Activated T-cell treated with anti-CD3 and anti-CD28 coated beads, Interleukin-2, amount 50 U/mL, for 4 hours (primary cell): ENCODE measurements at places on chromosomes 6 and 20. TPM values are rescaled to one million over a fixed set of nuclear protein-coding genes. Genes with fewer than 3 reads are reported as not detected.
A peak's percentile ranks its signal among the peaks of the same experiment; 100 is the strongest.

AGPAT4 gene
- 1.5 TPM for total RNA-seq

ZNF343 gene
- total RNA-seq = 11.9 TPM

DNA sequence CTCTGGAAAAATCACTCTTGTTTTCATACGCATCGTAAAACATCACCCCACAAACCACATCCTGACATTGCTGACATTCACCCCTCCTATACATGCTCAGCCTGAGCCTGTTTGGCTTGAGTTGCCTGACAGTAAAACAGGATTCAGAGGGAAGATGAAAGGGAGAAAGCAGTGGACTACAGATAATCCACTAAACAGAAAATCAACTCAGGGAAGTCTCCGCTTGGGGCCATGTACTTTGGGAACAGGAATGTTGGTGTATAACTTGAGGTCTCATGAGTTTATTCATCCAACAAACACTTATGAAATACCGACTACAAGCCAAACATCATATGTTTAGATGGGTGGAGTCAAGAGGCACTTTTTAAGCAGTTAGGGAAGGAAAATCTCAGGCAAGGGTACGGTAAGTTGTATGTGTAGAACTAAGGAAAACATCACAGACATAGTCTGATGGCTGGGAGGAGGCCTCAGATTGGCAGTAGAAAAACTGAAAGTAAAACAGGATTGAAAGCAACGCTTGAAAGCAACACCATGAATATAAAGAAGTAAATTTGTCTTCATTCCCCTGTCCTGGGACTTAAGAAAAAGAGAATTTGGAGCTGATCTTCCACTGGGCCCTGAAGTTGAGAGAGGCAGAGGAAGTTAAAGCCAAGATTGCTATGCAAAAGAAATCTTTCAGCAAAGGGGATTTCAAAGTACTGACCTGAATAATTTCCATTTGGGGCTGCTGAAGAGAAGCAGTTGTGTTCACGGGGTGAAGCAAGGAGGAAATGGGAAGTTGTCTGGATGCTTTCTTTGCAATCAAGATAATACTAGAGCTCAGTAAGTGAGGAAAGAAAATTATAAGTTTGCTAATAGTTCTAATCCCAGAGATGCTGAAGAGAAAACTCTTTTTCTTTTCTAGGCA, 28.8 kb downstream of the PDE7B start:
- peak; percentile 29 for DNase-seq

HLA-DOA gene
- 2.1 TPM for total RNA-seq

LIN28B gene
- 0.08 TPM for total RNA-seq

- no peak for DNase-seq
These were observed 166.5 kb downstream of the SOBP start for GRCh38 chr6:107656401-107656800.

DNA sequence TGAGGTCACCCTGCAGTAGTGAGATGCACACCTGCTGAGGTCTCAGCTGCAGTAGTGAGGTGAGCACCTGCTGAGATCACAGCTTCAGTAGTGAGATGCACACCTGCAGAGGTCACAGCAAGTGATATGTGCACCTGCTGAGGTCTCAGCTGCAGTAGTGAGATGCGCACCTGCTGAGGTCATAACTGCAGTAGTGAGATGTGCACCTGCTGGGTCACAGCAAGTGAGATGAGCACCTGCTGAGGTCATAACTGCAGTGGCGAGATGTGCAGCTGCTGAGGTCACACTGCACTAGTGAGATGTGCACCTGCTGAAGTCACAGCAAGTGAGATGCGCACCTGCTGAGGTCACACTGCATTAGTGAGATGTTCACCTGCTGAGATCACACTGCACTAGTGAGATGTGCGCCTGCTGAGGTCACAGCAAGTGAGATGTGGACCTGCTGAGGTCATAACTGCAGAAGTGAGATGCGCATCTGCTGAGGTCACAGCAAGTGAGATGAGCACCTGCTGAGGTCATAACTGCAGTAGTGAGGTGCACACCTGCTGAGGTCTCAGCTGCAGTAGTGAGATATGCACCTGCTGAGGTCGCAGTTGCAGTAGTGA, 20.8 kb downstream of the ZDHHC14 start:
- no peak for DNase-seq

- no peak for DNase-seq
These were observed 363.5 kb downstream of the BCKDHB start for GRCh38 chr6:80469977-80470376.

OR2B6 gene
- not detected for total RNA-seq

FAM83C gene
- total RNA-seq = not detected

DNA sequence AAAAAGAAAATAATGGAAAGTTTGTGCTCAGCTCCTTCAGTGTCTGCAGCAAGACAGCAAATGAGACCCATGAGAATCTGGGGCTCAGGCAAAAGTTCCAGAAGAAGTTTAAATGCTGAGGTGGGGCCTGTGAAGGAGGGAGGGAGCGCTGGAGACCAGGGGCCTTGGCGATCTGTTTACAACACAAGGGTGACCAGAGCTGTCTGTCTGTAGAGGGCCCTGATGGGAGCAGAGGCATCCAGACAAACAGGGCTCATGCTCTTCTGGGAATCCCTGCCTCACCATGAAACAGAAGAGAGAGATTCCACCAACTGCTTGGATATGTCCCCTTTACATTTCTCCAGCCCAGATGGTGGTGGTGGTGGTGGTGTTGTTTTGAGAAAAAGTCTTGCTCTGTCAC, 79.3 kb upstream of the SHLD1 start:
- DNase-seq = no peak

- DNase-seq = no peak
These were observed 87.3 kb downstream of the CEP57L1 start for GRCh38 chr6:109182578-109182977.

DNA sequence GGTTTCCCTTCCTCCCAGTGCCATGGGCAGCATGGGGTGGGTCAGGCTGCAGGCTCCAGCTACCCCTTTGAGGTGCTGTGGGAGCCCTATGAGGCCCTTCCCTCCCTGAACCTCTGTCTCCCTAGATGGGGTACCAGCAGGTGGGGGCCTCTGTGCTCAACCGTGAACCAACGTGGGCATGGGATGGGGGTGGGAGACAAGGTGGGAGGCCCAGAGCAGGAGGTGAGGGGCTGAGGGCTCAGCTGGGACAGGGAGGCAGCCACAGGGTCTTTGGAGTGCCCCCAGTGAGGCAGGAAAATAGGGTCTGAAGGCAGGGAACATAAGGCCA, 33.3 kb downstream of the SUN5 start:
- no peak for DNase-seq

DNA sequence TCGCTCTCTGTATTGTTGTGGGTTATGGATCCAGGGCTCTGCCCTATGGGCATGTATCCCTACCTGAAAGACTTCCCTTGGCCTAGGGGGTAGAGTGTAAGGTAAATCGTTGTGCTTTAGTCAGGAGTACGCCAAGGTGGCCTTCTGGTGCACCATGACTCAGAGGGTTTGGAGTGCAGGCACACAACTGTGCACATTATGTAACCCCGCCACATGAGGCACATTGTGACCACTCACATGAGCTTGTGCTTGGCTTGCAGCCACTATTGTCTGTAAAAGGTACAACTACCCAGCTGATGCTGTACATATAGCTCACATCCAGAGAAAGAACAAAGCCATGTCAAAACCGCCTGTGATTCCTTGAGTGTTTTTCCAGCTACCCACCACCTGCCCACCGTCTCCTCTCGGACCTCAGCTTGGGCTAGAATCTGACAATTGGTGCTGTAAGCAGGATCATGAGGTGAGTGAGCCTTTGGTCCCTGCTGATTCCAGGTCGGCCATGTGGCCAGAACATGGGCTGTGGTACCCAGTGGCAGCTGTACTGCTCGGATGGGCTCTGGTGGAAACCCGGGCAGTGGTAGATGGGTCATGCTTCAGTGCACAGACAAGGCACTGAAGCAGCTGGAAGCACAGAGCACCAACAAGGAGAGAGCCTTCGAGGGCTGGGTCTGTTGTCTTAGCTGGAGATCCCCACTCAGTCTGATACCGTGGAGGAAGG, 33.8 kb downstream of the HDDC2 start:
- no peak for DNase-seq

DNA sequence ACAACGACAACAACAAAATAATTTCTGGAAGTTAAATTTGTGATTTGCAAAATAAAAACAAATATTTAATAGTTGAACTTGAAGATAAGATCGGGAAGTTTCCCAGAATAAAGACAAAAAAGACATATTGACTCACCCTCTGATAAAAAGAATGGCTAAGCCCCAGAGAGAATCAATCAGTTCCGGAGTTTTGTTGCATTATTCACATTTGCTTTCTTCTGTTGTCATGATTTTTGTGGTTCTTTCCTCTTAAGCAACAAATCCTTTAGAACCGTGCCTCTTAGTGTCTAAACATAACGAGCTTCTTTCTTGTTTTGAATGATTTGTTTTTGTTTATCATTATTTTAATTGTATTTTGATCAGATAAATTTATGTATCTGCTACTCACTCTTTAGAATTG, 337.7 kb upstream of the PRND start:
- DNase-seq = no peak

SGK2 gene
- total RNA-seq = 0.32 TPM

SLC22A1 gene
- 7.0 TPM for total RNA-seq
